ENCODE measurements at places on chromosomes 1 and 21. TPM values are rescaled to one million over a fixed set of nuclear protein-coding genes. Genes with fewer than 3 reads are reported as not detected.

DNA sequence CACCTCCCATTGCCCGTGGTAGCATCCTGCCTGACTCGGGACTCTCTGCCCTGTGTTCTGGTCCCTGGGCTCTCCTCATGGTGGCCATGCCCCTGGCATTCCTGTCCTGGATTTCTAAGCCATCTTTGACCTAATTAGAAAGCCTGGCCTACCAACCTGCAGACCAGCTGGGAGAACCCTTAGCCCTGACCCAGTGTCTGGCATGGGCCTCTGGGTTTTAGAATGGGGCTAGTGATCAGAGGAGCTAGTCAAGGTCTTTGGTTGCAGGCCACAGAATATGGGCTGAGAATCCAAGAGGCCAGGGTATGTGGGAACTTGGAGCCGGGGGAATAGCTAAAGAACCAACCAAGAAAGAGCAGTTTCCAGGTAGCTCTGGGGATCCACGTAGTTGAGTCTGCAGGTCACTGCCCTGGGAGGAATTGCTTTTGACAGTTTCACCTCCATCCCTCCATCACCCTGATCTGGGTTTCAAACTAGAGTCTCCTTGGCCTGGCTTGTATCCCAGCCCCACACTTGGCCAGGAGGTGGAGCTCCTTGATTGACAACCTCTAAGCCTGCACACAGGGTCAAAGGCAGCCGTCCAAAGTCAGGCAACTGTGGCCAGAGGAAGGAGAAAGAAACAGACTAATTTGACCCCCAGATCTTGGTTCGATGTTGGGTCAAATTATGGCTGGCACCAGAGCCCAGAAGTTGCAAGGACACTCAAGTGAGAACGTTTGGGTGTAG, 54.7 kb upstream of the ABCG1 start:
- H3K4me1 ChIP-seq = peaks cover 3% of the 10 kb centered on the region
- no peaks in the 10 kb centered on the region for H3K27me3 ChIP-seq
- no peak for DNase-seq

- no peak for DNase-seq
- no peak overlapping the region for H3K4me3 ChIP-seq
- peaks cover 2% of the 10 kb centered on the region for H3K4me1 ChIP-seq
These were observed 48.9 kb downstream of the GORAB start for GRCh38 chr1:170580636-170581440.

- H3K4me1 ChIP-seq = peaks cover 19% of the 10 kb centered on the region
- peak overlapping the region; percentile 38 for H3K27ac ChIP-seq
- H3K4me3 ChIP-seq = no peak overlapping the region
- peaks cover 56% of the 10 kb centered on the region for H3K36me3 ChIP-seq
These were observed 7.4 kb downstream of the ETS2 start for GRCh38 chr21:38813143-38813542.

GRCh38 chr1:147351140-147351835, 108.8 kb downstream of the CHD1L start:
- no peaks in the 10 kb centered on the region for H3K27me3 ChIP-seq
- no peak overlapping the region for H3K4me3 ChIP-seq
- no peaks in the 10 kb centered on the region for H3K36me3 ChIP-seq
- no peaks in the 10 kb centered on the region for H3K4me1 ChIP-seq
- no peak overlapping the region for H3K27ac ChIP-seq

- no peaks in the 10 kb centered on the region for H3K4me1 ChIP-seq
- no peak for DNase-seq
- H3K27ac ChIP-seq = no peak overlapping the region
- H3K36me3 ChIP-seq = no peaks in the 10 kb centered on the region
- no peak overlapping the region for H3K4me3 ChIP-seq
- H3K27me3 ChIP-seq = no peaks in the 10 kb centered on the region
These were observed 41.8 kb upstream of the LRRC52 start for GRCh38 chr1:165501970-165502348.

- H3K27ac ChIP-seq = no peak overlapping the region
- no peaks in the 10 kb centered on the region for H3K4me1 ChIP-seq
- H3K36me3 ChIP-seq = peaks cover 12% of the 10 kb centered on the region
- no peaks in the 10 kb centered on the region for H3K27me3 ChIP-seq
- no peak for DNase-seq
These were observed 141.9 kb upstream of the TMEM51 start for GRCh38 chr1:15011661-15012060.

DNA sequence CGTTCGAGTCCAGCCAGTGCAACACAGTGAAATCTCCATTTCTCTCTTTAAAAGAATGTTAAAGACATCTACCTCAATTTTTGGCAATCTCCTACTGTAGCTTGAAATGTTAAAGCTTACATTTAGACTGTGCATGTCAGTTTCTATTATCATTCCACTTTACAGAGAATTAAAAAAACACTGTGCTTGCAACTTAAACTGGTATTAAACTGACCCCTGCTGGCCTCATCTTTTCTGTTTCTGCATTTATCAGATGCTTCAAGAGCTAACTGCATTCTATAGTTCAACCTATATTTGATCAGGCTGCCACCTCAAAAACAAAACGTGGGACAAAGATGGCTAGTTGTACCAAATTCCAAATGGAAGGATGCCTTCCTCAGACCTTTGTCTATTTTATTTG, 226.5 kb downstream of the SMYD3 start:
- no peak for DNase-seq
- H3K27me3 ChIP-seq = no peaks in the 10 kb centered on the region
- no peak overlapping the region for H3K27ac ChIP-seq
- no peaks in the 10 kb centered on the region for H3K36me3 ChIP-seq
- no peaks in the 10 kb centered on the region for H3K4me1 ChIP-seq

GRCh38 chr1:161313554-161314200, 504 bp upstream of the SDHC start:
- H3K4me3 ChIP-seq = peak overlapping the region; percentile 98
- H3K27me3 ChIP-seq = no peaks in the 10 kb centered on the region
- no peak for DNase-seq
- H3K4me1 ChIP-seq = peaks cover 3% of the 10 kb centered on the region
- H3K27ac ChIP-seq = peak overlapping the region; percentile 89

DNA sequence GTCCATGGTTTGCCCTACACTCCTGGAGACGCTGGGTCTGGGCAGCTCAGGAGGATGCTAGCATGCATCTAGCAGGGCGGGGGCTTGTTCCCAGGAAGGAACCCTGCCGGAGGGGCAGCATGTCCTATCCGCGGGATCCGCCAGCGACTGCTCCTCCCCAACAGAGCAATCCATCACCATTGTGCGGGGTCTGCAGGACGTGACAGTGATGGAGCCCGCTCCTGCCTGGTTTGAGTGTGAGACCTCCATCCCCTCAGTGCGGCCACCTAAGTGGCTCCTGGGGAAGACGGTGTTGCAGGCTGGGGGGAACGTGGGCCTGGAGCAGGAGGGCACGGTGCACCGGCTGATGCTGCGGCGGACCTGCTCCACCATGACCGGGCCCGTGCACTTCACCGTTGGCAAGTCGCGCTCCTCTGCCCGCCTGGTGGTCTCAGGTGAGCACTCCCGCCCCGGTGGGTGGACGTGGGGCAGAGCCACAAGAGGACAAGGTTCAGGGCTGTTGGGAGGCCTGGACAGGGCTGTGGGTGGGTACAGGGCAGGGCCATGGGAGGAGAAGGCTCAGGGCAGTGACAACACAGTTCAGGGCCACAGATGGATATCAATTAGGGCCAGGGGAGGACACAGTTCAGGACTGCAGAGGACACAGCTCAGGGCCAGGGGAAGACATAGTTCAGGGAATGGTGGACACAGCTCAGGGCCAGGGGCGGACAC, 71.3 kb downstream of the OBSCN start:
- H3K4me1 ChIP-seq = no peaks in the 10 kb centered on the region
- H3K36me3 ChIP-seq = peaks cover 22% of the 10 kb centered on the region
- H3K4me3 ChIP-seq = no peak overlapping the region
- no peak overlapping the region for H3K27ac ChIP-seq

GRCh38 chr1:78155121-78155520, 109.4 kb downstream of the GIPC2 start:
- peaks cover 2% of the 10 kb centered on the region for H3K36me3 ChIP-seq
- peaks cover 2% of the 10 kb centered on the region for H3K4me1 ChIP-seq
- DNase-seq = peak; percentile 78
- no peaks in the 10 kb centered on the region for H3K27me3 ChIP-seq

DNA sequence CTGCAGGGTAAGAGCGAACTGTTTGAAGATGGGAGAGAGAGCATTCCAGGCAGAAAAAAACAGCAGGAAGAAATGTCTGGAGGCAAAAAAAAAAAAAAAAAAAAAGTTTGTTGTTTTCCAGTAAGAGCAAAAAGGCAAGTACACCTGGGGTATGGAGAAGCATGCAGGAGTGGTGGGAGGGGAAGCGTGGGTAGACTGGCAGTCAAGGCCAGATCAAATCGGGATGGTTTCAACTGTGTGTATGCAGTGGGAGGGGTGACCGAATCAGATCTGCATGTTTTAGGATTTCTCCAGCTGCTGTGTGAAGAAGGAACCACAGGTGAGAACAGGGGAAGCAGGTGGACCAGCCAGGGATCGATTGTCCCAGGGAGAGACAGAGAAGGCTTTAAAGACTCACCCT, 34.7 kb downstream of the CSMD2 start:
- no peak overlapping the region for H3K27ac ChIP-seq
- H3K4me1 ChIP-seq = no peaks in the 10 kb centered on the region

- H3K4me1 ChIP-seq = peaks cover 18% of the 10 kb centered on the region
- no peak for DNase-seq
- peaks cover 14% of the 10 kb centered on the region for H3K36me3 ChIP-seq
- no peaks in the 10 kb centered on the region for H3K27me3 ChIP-seq
- peak overlapping the region; percentile 89 for H3K4me3 ChIP-seq
These were observed 512 bp downstream of the FBLIM1 start for GRCh38 chr1:15758953-15759661.

DNA sequence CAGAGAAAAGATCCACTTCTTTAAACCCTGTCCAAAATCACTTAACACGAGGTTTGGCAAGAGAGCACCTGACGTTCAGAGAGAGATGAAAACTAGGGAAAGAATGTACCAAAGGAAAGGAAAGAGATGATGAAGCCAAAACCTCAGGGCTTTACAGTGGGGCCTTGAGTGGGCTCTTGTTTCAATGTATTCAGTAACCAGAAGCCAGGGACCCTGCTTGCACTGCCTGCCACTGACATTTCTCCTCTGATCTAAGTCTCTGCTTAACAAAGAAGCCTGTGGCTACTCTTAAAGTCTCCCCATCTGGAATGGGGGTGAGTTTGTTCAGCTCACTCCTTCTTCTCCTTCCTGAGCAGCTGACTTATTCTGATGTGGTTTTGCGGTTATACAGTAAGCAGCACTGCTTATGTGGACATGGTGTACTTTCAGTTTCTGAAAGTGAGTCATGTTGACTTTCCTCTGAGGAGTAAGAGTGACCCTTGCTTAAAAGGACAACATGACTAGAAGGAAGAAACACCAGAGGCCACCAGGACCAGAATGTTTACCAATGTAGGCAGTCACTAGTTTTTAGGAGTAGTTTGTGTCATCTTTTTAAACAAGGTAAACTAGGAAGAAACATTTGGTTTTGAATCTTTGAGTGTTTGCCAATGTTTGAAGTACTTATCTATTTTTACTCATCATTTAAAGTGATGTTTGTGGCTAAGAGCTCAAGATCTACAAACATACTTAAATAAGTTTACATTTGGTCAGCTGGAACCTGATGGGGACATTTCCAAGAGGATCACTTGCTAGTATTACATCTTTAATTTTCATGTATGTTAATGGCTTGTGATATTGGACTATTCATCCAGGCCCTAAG, 87.4 kb downstream of the FASLG start:
- no peaks in the 10 kb centered on the region for H3K4me1 ChIP-seq
- H3K4me3 ChIP-seq = no peak overlapping the region

GRCh38 chr1:184892116-184892515, 82.2 kb downstream of the NIBAN1 start:
- DNase-seq = no peak
- peaks cover 3% of the 10 kb centered on the region for H3K36me3 ChIP-seq
- no peaks in the 10 kb centered on the region for H3K4me1 ChIP-seq
- no peak overlapping the region for H3K27ac ChIP-seq
- H3K4me3 ChIP-seq = no peak overlapping the region

GRCh38 chr1:226351709-226352108, 42.7 kb upstream of the LIN9 start:
- no peaks in the 10 kb centered on the region for H3K27me3 ChIP-seq
- no peak overlapping the region for H3K4me3 ChIP-seq
- peaks cover 6% of the 10 kb centered on the region for H3K36me3 ChIP-seq
- no peak overlapping the region for H3K27ac ChIP-seq
- H3K4me1 ChIP-seq = no peaks in the 10 kb centered on the region
- no peak for DNase-seq

DNA sequence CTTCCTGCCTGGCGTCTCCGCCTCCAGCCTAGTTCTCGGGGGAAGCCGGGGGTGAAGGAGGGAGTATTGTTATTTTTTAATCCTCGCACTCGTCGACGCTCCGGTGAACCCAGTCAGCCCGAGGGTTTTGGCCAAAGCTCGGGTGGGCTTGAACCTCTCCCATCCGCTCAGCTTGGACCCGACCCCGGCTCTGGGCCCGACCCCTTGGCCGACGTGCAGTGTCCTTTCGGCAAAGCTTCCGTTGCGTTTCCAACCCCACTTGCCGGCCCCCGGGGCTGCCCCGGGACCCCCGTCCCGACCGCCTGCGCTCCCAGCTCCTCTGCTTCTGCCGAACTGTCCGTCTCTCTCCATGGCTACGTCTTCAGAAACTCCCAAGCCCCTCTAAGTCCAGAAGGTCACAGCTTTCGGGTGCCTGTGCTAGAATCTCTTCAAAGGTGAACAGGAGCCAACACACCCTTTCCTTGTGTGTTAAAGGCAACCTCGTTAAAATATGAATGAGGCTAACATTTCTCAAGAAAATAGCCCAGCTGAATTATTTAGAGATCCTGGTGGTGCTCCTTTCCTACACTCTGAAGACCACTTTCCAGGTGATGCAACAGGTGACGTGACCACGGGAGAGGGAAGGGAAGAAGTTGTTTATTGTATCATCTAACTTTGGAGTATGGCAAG, 647 bp downstream of the DESI2 start:
- peaks cover 19% of the 10 kb centered on the region for H3K36me3 ChIP-seq
- no peaks in the 10 kb centered on the region for H3K27me3 ChIP-seq
- peaks cover 15% of the 10 kb centered on the region for H3K4me1 ChIP-seq
- DNase-seq = peak; percentile 33

DNA sequence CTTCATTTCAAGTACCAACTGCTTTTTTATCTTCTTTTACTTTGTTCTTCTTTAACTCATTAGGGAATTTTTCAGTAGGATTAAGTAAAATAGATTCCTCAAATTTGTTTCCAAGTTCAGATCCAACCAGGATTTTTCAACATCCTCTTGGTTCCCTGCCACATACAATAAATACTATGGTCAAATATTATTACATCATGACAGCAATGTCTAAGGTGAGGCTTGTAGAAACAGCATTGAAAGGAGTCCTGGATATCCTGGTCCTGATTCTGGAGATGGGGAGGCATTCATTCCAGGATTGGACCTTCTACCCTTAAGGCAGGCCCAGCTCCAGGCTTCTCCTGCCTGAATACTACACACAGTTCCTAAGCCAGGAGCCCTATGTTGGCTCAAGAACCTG, 80.2 kb upstream of the F3 start:
- H3K4me1 ChIP-seq = peaks cover 5% of the 10 kb centered on the region
- H3K27me3 ChIP-seq = no peaks in the 10 kb centered on the region
- no peak overlapping the region for H3K4me3 ChIP-seq
- no peaks in the 10 kb centered on the region for H3K36me3 ChIP-seq

GRCh38 chr1:213876531-213876930, 111.2 kb upstream of the PROX1 start:
- no peaks in the 10 kb centered on the region for H3K4me1 ChIP-seq
- no peaks in the 10 kb centered on the region for H3K36me3 ChIP-seq
- no peak overlapping the region for H3K4me3 ChIP-seq
- no peak for DNase-seq

Gene SOX13
- 120 TPM for total RNA-seq

Gene PDE4B
- 18.6 TPM for total RNA-seq

Gene VAV3
- total RNA-seq = 5.1 TPM

Gene TSPAN1
- not detected for total RNA-seq

Gene RNF223
- not detected for total RNA-seq

Gene AMY2B
- 0.90 TPM for total RNA-seq

Gene TEDDM1
- total RNA-seq = not detected

Gene URB1
- total RNA-seq = 20.4 TPM

Gene OR2T29
- not detected for total RNA-seq

Gene LPAR3
- 3.0 TPM for total RNA-seq

Gene RXFP4
- not detected for total RNA-seq

Gene MX2
- 1.9 TPM for total RNA-seq

Gene THEM5
- not detected for total RNA-seq

Data from H9 (cell line).